ENCODE measurements at places on chromosomes 4 and X.

DNA sequence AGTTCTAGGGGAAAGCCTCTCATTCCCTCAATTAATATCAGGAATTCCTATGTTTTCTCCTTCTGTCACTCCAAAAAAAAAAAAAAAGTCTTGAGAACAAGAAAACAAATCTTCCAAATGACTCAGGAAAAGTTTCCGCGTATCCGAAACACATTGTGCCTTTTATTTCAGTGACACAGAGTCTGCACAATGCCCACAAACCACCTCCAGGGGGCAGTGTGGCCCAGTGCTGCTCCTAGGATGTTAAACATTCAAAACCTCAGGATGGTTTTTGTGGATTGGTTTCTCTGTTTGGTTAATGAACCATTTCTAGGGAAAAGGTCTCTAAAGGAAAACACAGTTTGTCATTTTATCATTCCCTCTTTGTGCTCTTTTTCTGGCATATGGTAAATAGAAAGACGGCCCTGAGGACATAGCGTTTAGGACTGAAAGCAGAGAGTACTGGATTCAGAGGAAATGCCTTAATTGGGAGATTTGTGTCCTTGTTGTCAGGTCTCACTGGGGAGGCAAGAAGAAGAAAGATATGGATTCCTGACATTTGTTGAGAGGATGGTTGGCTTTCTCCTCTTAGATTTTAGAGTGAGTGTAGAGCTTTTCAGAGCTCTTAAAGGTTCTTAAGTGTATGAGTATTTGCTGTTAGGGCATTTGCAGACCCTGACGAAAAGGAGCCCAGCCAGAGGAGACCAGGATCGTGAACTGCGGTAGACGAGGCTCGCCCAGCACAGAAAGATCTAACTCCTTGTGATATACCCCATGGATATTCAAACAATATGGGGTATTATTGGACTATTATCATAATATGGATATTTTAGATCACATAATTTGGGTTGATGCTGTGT lies 65.7 kb upstream of the MAP9 start:
- DNase-seq, result no peak

DNA sequence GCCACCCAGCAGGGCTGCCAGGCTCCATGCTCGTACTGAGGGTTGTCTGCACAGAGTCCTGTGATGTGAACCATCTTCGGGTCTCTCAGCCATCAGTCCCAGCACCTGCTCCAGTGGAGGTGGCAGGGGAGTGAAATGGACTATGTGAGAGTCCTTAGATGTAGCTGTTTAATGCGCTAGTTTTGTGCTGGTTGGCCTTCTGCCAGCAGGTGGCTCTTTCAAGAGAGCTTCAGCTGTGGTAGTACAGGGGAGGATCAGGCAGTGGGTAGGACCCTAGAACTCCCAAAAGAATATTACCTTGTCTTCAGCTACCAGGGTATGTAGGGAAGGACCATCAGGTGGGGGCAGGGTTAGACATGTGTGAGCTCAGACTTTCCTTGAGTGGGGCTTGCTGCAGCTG lies 1066.0 kb downstream of the GLUD2 start:
- no peak for DNase-seq

DNA sequence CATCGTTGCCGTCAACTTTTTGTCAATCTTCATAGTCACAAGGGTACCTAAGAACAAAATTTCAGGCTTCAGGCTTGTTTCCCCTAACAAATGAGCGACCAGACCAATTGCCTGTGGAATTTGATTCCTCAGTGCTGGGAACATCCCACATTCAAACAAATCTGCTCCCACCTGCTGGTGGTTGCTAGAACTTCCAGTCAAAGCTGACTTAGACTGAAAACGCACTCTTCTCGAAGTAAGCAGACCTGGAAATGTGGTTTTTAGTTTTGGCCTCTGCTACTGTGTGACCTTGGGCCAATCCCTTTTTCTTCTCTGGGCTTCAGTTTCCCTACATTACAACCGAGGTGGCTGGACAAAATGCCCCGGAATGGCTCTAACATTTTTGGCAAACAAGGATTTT lies 1.8 kb upstream of the GABRQ start:
- DNase-seq, result no peak

DNA sequence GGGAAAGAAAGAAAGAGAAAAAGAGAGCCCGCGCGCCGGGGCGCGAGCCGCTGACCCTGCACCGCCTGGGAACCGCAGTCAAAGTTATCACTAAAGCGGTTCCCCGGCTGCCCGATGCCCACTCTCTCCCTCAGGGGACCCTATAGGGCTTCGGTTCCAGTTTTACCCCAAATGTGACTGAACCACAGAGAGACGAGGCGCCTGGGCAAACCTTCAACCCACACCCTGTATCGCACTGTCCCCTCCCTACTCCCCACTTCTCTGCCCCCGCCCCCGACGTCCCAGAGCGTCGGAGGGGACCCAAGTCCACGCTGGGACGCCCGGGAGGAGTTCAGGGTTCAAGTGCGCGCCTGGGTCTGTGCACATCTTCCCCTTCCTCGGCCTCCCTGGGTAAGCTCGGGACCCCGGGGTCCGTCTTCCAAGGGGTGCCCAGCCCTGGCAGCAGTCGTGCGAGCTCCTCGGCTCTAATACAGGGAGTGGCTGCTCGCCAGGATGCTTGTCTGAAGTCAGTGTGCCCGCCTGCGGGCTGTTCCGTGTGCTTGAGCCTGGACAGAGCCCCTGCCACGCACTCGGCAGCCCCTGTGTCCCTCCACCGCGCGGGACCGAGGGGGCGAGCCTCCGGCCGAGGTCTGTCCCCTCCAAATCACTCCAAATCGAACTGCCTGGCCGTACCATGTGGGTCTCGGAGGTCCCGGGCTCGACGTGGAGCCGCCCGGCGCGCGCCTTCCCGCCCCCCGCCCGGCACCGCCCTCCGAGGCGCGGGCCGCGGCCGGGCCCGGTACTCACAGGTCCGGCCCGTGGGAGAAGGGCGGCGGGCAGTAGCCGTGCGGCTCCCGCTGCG lies 960 bp downstream of the TRPC3 start:
- no peak for DNase-seq

DNA sequence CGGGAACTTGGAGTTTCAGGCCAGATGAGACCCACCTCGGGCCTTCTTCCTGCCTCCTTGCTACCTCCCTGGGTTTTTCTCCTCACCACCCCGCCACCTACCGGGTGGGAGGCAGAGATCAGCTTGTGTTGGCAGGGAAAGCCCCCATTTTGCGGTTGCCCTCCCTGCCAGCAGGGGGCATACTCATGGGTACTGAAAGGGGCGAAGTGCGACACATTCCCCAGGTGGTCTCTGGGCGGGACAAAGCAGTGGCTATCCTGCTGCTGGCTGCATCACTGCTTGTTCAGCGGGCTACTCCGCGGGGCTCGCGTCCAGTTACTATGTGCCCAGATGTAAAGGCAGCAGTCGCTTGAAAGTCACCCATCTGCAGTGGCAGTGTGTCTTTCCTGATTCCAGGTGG lies 330.3 kb downstream of the PDHA2 start:
- no peak for DNase-seq

All from kidney epithelial cell (primary cell).